HCT116 (cell line): ENCODE measurements at places on chromosomes 16 and 17. TPM values are rescaled to one million over a fixed set of nuclear protein-coding genes. Genes with fewer than 3 reads are reported as not detected.
A peak's percentile ranks its signal among the peaks of the same experiment; 100 is the strongest.

DNA sequence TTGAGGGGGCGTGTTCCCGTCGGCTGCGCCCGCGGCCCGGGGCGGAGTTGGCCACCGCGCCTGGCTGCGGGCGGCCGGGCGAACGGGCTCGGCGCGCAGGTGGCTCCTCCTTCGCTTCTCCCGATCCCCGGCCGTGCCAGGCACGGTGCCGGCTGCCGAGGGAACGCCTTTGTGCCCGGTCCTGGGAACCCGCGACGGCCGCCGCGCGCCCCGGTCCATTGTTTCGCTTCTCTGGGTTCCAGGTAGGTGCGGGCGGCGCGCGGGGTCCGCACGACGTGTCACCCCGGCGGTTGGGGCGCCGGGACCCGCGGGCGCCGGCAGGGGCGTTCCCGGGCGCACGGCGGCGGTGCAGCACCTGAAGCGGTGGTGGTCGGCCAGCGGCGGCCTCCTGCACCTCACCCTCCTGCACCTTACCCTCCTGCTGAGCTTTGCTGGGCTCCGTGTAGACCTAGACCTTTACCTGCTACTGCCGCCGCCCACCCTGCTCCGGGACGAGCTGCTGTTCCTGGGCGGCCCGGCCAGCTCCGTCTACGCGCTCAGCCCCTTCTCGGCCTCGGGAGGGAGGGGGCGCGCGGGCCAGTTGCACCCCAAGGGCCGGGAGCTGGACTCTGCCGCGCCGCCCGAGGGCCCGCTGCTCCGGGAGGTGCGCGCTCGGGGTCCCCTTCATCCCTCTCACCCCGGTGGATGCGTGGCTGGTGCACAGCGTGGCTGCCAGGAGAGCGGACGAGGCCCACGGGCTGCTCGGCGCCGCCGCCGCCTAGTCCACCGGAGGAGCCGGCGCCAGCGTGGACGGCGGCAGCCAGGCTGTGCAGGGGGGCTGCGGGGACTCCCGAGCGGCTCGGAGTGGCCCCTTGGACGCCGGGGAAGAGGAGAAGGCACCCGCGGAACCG is 99.9 kb downstream of the EFCAB13 start:
- H3K36me3 ChIP-seq, result no peaks in the 10 kb centered on the region
- no peak overlapping the region for H3K27ac ChIP-seq
- H3K27me3 ChIP-seq, result no peaks in the 10 kb centered on the region
- H3K4me3 ChIP-seq, result no peak overlapping the region

DNA sequence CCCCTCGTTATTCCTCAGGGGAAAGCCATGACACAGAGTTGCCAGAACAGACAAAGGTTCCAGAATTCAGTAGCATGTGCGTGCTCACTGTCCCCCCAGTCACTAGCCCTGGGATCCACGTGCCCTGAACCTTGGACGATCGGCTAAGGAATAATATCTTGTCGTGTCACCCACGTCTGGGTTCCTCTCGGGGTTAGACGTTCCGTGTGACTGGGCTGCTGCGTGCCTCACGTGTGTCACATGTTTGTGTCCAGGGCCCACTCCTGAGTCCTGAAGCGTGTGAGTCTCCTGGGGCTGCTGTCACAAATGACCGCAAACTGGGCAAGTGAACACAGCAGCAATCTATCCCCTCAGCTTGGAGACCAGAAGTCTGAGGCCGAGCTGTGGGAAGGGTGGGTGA is 12.4 kb upstream of the ZNF469 start:
- no peaks in the 10 kb centered on the region for H3K4me1 ChIP-seq
- no peaks in the 10 kb centered on the region for H3K27me3 ChIP-seq
- H3K36me3 ChIP-seq, result no peaks in the 10 kb centered on the region
- no peak overlapping the region for H3K27ac ChIP-seq

DNA sequence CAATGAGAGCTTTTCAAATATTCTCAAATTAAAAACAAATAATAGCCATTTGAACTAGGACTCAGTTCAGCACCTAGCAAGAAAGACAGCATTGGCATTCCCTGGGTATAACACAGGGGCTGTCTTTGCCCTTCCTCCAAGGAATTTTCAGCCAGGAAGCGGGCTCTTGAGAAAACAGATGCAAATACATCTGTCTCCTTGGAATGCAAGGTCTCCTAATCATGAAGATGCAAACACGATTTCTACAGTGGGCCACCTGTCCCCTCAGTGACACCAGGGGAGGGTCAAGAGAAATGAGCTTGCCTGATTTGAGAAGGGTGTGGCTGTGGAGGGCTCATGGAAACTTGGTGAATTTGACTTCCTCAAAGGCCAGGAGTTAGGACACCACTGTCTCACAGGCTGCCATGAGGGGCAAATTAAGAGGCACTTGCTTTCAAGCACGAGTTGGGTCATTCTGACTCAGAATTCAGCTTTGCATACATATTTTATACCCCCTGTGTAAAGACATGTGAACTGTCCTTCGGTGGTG is 24.5 kb upstream of the SUPT4H1 start:
- H3K4me3 ChIP-seq, result no peak overlapping the region
- H3K27ac ChIP-seq, result no peak overlapping the region
- DNase-seq, result no peak
- H3K27me3 ChIP-seq, result no peaks in the 10 kb centered on the region
- H3K4me1 ChIP-seq, result peaks cover 56% of the 10 kb centered on the region
- peaks cover 9% of the 10 kb centered on the region for H3K36me3 ChIP-seq

DNA sequence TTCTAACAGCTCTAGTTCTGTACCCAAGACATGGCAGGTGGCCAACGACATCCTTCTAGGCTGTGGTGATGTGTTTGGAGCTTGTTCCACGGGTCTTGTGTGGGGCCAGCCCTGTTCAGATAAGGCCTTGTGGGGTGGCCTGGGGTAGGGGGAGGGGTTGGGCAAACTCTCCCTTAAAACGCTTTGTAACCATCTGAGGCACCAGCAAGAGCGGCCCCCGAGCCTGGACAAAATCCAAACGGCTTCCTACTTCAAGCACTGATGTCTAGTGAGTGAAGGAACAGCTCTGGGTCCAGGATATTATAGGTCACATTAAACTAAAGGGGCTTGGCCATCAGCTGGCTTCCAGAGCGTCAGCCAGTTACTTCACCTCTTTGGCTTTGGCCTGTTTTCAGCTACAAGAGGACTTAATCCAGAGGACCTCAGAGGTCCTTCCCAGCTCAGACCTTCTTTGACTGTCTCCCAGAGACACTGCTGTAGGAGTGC is 11.9 kb downstream of the SERPINF1 start:
- no peak overlapping the region for H3K4me3 ChIP-seq
- no peaks in the 10 kb centered on the region for H3K4me1 ChIP-seq
- peaks cover 3% of the 10 kb centered on the region; the same call in 1 of the 2 replicates for H3K36me3 ChIP-seq
- no peak for DNase-seq
- H3K27ac ChIP-seq, result no peak overlapping the region

Gene MYH1
- total RNA-seq, result not detected

GRCh38 chr17:35540589-35541404 is 3.3 kb upstream of the SLFN12L start:
- no peaks in the 10 kb centered on the region for H3K36me3 ChIP-seq
- no peak overlapping the region for H3K4me3 ChIP-seq
- H3K27me3 ChIP-seq, result peaks cover 2% of the 10 kb centered on the region; the same call in 1 of the 2 replicates
- no peak for DNase-seq
- no peak overlapping the region for H3K27ac ChIP-seq

GRCh38 chr17:17510456-17511292 is 14.5 kb upstream of the RASD1 start:
- H3K4me3 ChIP-seq, result no peak overlapping the region
- H3K4me1 ChIP-seq, result peaks cover 5% of the 10 kb centered on the region; the same call in 1 of the 2 replicates
- H3K27ac ChIP-seq, result no peak overlapping the region; the same call in 1 of the 2 replicates
- no peaks in the 10 kb centered on the region for H3K27me3 ChIP-seq
- DNase-seq, result no peak
- H3K36me3 ChIP-seq, result no peaks in the 10 kb centered on the region

DNA sequence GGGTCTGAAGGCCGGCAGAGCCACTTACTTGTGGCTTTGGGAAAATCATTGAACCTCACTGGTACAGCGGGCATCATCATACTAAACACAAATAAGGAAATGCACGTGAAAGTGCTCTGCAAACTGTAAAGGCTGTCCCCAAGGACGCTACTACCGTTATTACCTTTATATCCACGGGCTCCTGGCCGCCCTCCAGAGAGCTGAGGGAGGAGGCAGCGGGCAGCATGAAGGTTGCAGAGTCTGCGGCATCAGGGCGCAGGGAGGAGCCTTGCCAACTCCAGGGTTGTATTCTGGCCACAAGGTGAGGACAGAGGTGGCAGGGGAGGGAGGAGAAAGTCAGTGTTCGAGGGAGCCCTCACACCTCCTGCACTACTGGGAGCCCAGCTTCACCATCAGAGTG is 68.3 kb upstream of the GCSH start:
- no peaks in the 10 kb centered on the region for H3K4me1 ChIP-seq
- DNase-seq, result no peak
- H3K36me3 ChIP-seq, result no peaks in the 10 kb centered on the region
- H3K27ac ChIP-seq, result no peak overlapping the region
- no peak overlapping the region for H3K4me3 ChIP-seq

Gene EFNB3
- 0.07 TPM for total RNA-seq

- H3K36me3 ChIP-seq, result peaks cover 20% of the 10 kb centered on the region; the same call in 1 of the 2 replicates
- H3K27me3 ChIP-seq, result no peaks in the 10 kb centered on the region
- no peak for DNase-seq
- peaks cover 13% of the 10 kb centered on the region; the same call in 1 of the 2 replicates for H3K4me1 ChIP-seq
- H3K4me3 ChIP-seq, result no peak overlapping the region
Observed at GRCh38 chr16:15038689-15039088, 17.2 kb downstream of the NTAN1 start.

DNA sequence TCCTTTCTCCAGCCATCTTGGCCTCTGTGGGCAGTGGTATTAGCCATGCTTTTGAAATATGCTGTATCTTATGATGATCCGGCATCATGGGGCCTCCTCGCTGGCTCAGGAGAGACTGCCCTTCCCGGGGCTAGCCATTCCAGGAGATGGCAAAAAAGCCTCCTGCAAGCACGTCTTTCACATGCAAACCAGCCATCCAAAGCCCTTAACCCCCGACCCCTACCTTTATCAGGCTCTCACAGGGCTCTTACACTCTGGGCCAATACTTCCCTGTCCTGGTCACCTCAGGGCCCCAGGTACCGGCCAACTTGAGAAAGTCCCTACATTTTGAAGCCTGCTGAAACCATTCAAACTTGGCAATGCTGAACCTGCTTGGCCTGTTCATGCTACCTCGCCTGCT is 36.4 kb downstream of the MYH13 start:
- H3K27me3 ChIP-seq, result no peaks in the 10 kb centered on the region
- no peak overlapping the region for H3K27ac ChIP-seq
- no peak for DNase-seq
- no peak overlapping the region for H3K4me3 ChIP-seq

DNA sequence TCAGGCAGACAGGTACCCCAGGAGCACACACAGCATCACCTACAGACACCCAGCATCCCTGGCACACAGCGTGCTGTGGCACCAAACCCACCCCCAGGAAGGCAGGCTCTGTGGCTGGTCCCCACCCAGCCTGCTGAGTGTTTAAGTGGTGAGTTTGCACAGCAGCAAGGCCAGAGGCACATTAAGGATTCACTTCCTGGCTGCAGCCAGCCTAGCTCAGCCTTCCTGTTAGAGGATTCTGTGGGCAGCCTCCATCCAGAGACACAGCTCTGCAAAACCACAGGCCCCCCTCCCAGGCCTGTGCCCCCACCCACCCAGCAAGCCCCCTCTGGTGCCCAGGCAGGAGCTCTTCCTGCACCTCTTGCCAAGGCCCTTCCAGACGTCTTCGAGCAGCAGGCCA is 36.1 kb upstream of the PHB1 start:
- no peak overlapping the region for H3K4me3 ChIP-seq
- H3K36me3 ChIP-seq, result no peaks in the 10 kb centered on the region

GRCh38 chr16:55388131-55388862 is 64.3 kb downstream of the IRX6 start:
- peaks cover 32% of the 10 kb centered on the region for H3K27me3 ChIP-seq
- H3K4me1 ChIP-seq, result no peaks in the 10 kb centered on the region
- H3K36me3 ChIP-seq, result no peaks in the 10 kb centered on the region
- no peak overlapping the region for H3K4me3 ChIP-seq
- no peak overlapping the region for H3K27ac ChIP-seq
- no peak for DNase-seq

DNA sequence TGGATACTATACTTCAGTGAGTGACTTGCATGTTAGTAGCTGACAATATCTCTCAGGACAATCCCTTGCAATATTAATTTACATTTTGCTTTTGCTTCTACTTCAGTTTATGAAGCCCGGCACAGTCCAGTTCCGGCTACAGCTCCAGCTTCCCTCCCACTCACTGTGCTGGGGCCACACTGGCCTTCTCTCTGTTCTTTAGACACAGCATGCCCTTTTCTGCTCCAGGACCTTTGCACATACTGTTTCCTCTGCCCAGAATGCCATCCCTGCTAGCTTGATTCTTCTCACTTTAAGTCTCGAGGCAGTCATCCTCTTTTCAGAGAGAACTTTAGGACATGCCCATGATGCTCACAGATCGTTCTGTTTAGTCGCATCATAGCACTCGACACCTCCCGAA is 25.5 kb upstream of the LRRC75A start:
- H3K36me3 ChIP-seq, result no peaks in the 10 kb centered on the region
- peak overlapping the region; percentile 36; the same call in 1 of the 2 replicates for H3K4me3 ChIP-seq
- no peak overlapping the region for H3K27ac ChIP-seq

DNA sequence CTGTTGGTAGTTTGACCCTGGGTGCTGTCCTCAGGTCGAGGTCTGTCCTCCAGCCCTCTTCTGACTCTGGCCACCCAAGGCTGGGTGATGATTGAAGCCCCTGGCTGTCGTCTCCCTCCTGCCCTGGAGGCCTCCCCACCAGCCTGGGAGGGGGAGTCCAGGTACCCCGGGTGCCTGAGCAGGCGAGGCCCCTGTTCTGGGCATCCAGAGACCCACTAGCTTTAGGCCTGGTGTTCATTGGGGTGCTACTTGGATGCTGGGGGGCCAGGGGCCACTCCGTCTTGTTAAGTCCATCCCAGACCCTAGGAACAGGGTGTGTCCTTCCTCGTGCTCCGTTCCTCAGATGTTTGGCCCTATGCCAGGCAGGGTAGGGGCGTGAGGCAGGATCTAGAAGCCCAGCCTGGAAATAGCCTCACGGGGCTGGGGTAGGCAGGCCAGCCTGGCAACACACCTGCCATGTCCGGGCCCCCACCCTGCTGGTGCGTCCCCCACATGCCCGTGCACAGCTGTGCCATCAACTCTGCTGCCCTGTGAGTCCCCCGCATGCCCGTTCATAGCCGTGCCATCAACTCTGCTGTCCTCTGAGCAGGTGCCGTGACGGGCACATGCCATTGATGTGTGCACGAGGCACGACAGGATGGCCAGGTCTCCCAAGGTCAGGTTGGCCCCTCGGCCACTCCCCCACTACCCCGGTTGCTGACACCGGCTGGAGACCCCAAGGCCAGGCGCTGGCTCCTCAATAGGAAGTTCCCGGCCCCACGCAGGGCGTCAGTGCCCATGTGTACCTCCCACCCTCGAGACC is 36.9 kb downstream of the GINS2 start:
- no peak overlapping the region for H3K27ac ChIP-seq
- H3K36me3 ChIP-seq, result peaks cover 10% of the 10 kb centered on the region
- peaks cover 34% of the 10 kb centered on the region for H3K4me1 ChIP-seq

DNA sequence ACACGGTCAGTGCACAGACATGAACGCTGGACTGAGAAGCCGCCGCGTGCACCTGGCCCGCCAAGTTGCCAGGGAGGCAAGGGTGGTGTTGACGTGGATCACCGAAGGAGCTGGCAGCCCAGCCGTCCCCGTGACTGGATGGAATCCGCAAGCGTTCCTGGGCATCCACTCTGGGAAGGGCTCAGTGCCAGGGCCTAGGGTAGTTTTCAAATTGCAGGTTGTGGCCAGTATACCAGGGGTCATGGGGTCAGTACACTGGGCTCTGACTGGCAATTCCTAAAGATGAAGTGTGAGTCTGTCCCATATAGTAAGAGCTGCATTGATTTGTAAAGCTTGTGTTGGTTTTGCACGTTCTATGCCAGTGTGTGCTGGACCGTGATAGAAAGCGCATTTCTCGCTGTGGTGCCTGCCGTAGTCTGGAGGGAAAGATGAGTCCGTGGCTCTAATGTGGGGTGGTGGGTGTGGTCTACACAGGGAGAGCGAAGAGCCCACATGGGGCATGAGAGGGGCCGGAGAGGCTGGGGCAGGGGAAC is 21.1 kb upstream of the METRNL start:
- H3K27me3 ChIP-seq, result no peaks in the 10 kb centered on the region
- no peaks in the 10 kb centered on the region for H3K36me3 ChIP-seq
- no peak overlapping the region for H3K4me3 ChIP-seq
- peaks cover 10% of the 10 kb centered on the region for H3K4me1 ChIP-seq
- DNase-seq, result no peak
